ENCODE measurements at places on chromosomes 1 and 21. TPM values are rescaled to one million over a fixed set of nuclear protein-coding genes. Genes with fewer than 3 reads are reported as not detected.

Gene KNCN
- polyA plus RNA-seq = not detected

Gene AMY1C
- polyA plus RNA-seq = not detected

Gene OR6F1
- not detected for polyA plus RNA-seq

Gene WNT2B
- polyA plus RNA-seq = 4.7 TPM

Gene SRRM1
- polyA plus RNA-seq = 139 TPM

Gene AQP10
- polyA plus RNA-seq = 0.09 TPM

Gene PALMD
- polyA plus RNA-seq = 1.7 TPM

Gene CLDN17
- polyA plus RNA-seq = not detected

Gene F13B
- polyA plus RNA-seq = not detected

Gene LINGO4
- not detected for polyA plus RNA-seq

Gene HLX
- 9.9 TPM for polyA plus RNA-seq

Gene ALX3
- not detected for polyA plus RNA-seq

Gene CD53
- polyA plus RNA-seq = 15.4 TPM

Gene MXRA8
- polyA plus RNA-seq = 166 TPM

Gene OR2L5
- not detected for polyA plus RNA-seq

Gene GPN2
- 34.5 TPM for polyA plus RNA-seq

Gene FLG2
- 0.20 TPM for polyA plus RNA-seq

Gene KAZN
- polyA plus RNA-seq = 32.9 TPM

Gene KRTAP11-1
- not detected for polyA plus RNA-seq

Gene SYT6
- 1.1 TPM for polyA plus RNA-seq

Gene GJA5
- polyA plus RNA-seq = 10.7 TPM

Gene AMY1A
- polyA plus RNA-seq = 0.47 TPM

Gene SLC44A3
- 80.4 TPM for polyA plus RNA-seq

Gene RNF2
- polyA plus RNA-seq = 65.1 TPM

Gene MRPS6
- 154 TPM for polyA plus RNA-seq

Gene NBPF20
- 1.2 TPM for polyA plus RNA-seq

Gene FAM78B
- 3.2 TPM for polyA plus RNA-seq

Gene PSMB4
- 253 TPM for polyA plus RNA-seq

Gene KLHDC9
- polyA plus RNA-seq = 16.6 TPM

Gene PDE9A
- polyA plus RNA-seq = 7.3 TPM

Gene LYPD8
- not detected for polyA plus RNA-seq

Gene WNT9A
- polyA plus RNA-seq = 1.6 TPM

Gene ADGRB2
- polyA plus RNA-seq = 14.2 TPM

Gene CITED4
- polyA plus RNA-seq = 6.3 TPM

Gene NIPAL3
- polyA plus RNA-seq = 23.4 TPM

Gene AADACL3
- polyA plus RNA-seq = not detected

Gene ADARB1
- 19.8 TPM for polyA plus RNA-seq

Gene ANKRD34A
- polyA plus RNA-seq = 1.1 TPM

Gene TMEM50B
- 66.2 TPM for polyA plus RNA-seq

Gene TDRD5
- 0.40 TPM for polyA plus RNA-seq

Gene BNIPL
- polyA plus RNA-seq = 3.6 TPM

Gene ODR4
- polyA plus RNA-seq = 33.2 TPM

Gene MTFR1L
- 88.6 TPM for polyA plus RNA-seq

Gene FALEC
- 0.50 TPM for polyA plus RNA-seq

Gene BCL2L15
- polyA plus RNA-seq = 1.3 TPM

Gene KIF2C
- 29.5 TPM for polyA plus RNA-seq

Gene CRYBG2
- 0.98 TPM for polyA plus RNA-seq

Gene KCNE1
- 1.1 TPM for polyA plus RNA-seq

Gene CRYAA
- not detected for polyA plus RNA-seq

Gene AMY1B
- polyA plus RNA-seq = 0.11 TPM

Gene SLAMF8
- 1.1 TPM for polyA plus RNA-seq

Gene COL8A2
- 4.4 TPM for polyA plus RNA-seq

Gene RPTN
- not detected for polyA plus RNA-seq

Gene ILDR2
- polyA plus RNA-seq = 3.0 TPM

Gene PLA2G2F
- 1.0 TPM for polyA plus RNA-seq
